ENCODE measurements at places on chromosomes 6 and 20.

- DNase-seq, result no peak
These were observed 32.5 kb upstream of the PRDM1 start for GRCh38 chr6:106053484-106054205.

DNA sequence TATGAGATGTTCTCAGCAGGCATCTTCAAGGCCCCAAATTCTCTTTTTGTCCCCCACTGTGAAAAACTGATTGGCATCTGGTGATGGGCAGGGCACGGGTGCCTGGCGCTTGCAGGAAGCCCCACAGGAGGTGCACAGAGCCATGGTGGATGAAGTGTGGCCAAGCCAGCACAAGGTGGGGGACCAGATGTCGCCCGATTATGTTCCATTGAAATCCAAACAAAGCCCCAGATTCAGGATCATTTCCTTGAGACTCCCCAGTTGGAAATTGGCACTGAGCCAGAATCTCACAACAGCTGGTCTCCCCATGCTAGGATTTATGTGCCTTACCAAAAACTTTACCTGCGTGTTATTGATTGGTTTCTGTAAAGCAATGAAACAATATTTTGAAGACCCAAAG is 186.1 kb downstream of the ADAT2 start:
- DNase-seq, result no peak

DNA sequence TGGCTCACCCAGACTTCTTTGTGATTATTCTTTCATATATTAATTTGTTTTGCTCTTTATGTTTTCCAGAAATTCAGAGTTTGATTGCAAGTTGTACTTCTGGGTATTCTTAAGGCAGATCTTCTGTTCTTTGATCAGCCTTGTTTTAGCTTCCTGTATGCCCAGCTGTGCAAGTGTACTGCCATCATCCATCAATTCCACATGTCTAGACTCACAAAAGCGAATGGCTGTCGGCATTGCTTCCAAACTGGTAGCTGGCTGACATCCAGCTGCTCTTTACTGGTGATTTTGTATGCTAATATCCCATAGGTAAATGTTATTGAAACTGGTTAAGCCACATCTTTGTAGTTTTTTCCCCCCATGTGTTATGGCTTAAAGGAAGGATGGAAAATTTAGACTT is 1084.8 kb upstream of the CITED2 start:
- DNase-seq, result no peak

DNA sequence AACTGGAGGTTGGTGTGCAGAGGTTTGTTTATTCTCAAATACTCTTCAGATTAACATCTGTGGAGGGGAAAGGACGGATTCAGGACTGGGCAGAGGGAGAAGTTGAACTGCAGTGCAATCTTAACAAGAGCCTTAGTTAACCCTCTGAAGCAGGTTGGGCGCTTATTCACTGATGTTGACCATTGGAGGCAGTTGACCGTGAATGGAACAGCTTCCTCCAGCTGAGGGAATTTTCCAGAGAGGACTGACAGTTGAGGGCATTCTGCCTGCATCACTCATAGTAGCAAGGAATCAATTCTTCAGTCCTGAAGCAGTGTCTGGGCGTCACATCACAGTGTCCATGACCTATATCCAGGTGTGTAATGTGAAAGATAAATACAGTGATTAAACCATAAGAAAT is 80.9 kb downstream of the PLCB4 start:
- no peak for DNase-seq

- DNase-seq, result no peak
These were observed 202.7 kb downstream of the ARHGAP18 start for GRCh38 chr6:129507059-129507807.

DNA sequence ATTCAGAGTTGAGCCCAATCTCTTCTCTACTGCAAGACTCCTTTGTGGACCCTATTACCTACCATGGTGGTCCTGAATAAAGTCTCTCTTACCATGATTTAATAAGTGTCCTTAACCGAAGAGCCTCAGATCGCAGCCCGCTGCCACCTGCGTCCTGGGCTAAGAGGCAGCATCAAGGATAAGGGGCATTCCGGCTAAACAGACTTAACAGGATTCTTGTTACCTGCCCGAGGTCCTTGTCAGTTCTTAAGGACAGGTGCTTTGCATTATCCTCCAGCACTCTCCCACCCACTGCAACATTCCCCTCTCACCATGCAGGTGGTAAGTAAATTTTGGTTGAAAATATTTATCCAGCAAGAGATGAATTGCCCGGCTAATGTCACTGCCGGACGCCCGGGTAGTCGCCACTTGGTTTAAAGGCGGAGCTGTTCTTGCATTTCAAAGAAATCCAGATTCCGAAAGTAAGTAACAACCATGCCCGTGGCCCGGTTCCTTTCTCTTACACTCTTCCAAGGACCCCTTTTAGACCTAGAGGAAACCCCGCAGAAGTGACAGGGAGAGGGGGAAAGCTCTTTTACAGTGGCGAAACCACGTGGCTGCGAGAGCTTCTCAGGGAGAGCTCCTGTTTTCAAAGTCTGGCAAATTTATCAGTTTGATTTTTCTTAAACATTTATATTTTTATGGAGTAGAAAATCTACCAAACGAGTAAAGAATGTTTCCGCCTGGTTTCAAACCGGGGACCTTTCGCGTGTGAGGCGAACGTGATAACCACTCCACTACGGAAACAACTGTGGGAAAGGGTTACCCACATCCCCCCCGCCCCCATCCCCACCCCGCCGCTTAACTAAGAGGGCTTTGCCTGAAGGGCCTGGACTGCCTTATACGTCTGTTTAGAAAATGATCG is 41.9 kb upstream of the PRSS16 start:
- DNase-seq, result no peak

- no peak for DNase-seq
These were observed 684 bp downstream of the PAQR8 start for GRCh38 chr6:52362443-52363227.

DNA sequence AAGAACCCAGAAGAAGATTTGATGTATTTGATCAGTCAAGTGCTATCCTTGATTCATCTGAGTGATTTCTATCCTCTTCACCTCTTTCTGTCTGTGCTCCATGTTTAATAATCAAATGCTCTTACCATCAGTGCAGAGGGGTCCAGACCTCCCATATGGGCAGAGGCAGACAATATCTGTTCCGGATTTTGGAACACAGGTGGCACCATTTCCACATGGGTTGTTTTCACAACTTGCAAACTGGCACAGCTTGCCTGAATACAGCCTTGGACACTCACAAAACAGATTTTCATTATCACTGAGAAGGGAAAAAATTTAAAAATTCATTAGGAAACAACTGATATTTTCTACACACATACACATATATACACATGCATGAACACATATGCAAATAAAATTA is 228.5 kb downstream of the PHF3 start:
- DNase-seq, result no peak

GRCh38 chr6:45538641-45539547 is 161.2 kb upstream of the SUPT3H start:
- DNase-seq, result no peak

DNA sequence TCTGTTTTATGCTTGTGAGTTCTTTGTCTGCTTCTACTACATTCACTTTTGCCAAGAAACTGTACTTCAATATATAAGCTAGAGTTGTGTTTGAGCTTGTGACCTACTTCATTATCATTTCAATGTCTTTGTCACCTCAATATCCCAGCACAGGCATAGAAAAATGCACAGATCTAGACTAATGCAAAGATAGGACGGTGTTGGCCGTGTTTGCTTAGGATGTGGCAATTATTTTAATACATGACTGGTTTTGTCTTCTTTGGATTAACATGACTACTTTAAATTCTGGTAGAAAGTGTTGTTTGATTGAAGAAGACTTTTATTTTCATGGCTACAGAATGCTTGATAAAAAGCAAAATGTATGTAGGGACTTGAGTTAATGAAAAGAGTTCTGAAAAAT is 1075.0 kb upstream of the GJE1 start:
- DNase-seq, result no peak

- no peak for DNase-seq
These were observed 186.7 kb upstream of the CST7 start for GRCh38 chr20:24762371-24762770.

DNA sequence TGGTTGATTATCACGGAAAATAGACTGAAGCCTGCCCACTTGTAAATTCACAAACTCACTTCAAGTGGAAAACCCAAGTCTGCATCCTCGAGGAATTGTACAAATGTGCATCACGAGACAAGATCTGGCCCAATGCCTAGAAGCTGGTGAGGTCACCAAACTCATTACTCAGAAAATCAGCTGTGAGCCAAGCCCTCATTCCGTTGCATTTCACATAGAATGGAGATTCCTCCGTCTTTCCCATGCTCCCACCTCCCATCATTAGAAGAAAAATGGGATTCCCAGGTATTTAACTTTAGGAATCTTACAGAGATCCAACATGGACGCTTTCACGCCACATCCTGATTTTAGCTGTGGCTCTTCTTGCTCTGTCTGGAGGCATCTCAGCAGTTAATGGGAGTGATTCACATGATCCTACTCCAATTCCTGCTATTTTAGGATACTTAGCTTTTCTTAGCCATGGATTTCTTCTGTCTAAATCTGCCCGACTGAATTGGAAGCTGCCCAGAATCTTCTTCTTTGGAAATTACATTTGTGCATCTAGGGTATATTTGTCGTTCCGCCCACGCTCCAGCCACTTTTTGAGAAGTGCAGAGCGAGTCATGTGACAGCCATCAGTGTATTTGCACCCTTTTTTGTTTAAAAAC is 68.7 kb upstream of the STMND1 start:
- DNase-seq, result no peak

- DNase-seq, result no peak
These were observed 26.2 kb upstream of the VEGFA start for GRCh38 chr6:43743682-43744381.

GRCh38 chr6:19855536-19855935 is 18.4 kb downstream of the ID4 start:
- no peak for DNase-seq

- no peak for DNase-seq
These were observed 50.8 kb upstream of the SMLR1 start for GRCh38 chr6:130776287-130776925.

- no peak for DNase-seq
These were observed 4.4 kb downstream of the PYGB start for GRCh38 chr20:25252230-25252651.

DNA sequence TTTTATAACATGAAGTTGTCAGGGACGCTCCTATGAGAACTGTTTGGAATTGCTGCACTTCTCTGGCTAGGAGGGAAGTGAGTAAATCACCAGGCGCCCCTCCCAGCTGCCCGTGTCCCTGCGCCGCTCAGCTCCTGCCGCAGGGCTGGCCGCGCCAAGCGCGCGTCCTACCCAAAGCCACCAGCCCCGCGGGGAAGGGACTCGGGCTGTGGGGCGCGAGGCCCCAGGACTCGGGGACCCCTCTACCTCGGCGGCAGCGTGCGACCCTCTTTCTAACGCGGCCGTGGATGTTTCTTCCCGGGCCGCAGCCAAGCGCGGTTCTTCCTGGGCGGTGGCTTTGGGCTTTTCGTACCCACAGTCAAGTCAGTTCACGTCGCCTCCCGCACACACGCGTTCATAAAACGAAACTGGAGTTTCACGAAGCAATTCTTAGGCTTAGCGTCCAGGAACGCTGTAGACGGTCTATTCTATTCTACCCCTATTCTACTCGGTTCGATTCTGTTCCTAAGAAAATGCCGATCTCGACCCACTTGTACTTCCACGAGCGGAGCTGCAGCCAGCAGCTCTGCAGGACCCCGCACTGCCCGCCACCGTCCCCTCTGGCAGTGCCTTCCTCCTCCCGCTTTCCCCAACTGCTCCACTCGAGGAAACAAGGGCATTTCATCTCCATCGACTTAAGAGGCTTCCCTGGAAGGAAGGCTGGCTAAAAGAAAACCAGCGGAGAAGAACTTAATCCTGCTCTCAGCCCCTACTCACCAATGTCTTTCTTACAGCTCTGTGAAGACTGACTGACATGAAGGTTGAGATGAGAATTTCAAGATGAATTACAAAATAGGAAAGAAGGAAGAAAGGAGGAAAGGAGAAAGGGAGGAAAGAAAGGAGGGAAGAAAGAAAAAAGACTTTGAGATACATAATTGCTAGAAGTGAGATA is 15.4 kb downstream of the FOXC1 start:
- DNase-seq, result no peak

- no peak for DNase-seq
These were observed 67.2 kb upstream of the RNF24 start for GRCh38 chr20:4082406-4083097.

DNA sequence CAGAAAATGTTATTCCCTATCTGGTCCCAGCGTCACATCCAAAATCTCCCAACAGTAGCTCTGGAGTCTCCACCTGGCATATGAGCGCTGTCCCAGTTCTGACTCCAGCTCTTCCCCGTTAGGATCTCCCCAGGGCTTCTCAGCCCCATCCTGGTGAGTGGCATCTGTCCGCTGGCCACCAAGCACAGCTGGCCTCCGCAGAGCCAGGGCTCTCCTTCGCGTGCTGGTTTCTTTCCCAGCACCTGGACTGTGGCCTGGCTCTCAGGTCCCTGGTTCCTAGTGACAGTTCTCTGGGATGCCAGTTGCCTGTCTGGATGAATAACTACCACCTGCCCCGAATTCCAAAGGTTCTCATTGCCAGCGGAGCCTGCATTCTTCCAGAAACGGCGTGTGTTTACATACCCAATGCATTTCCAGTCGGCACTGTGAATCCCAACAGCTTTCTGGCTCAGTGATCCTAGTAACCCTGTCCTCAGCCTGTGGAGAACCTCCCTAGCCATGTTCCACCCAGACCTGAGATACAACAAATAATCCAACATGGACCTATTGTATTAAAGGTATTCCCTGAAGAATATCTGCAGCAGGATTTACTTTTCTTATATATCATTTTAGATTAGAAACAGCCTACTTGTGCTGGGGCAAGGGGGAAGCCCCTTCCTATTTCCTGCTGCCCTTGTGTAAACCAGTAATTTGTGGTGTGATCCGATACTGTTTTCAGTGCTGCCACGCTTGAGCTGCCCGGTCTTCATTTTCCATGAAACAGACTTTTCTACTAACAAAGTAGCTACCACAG is 69.9 kb upstream of the PDE10A start:
- DNase-seq, result no peak

GRCh38 chr6:43258180-43258579 is 14.9 kb downstream of the TTBK1 start:
- DNase-seq, result no peak

- peak; percentile 46 for DNase-seq
These were observed 63.1 kb downstream of the ATXN1 start for GRCh38 chr6:16698162-16698533.

- DNase-seq, result peak; percentile 40
These were observed 19.1 kb upstream of the CHMP4B start for GRCh38 chr20:33791959-33792597.

- no peak for DNase-seq
These were observed 62.0 kb upstream of the SNAP91 start for GRCh38 chr6:83770910-83771309.

DNA sequence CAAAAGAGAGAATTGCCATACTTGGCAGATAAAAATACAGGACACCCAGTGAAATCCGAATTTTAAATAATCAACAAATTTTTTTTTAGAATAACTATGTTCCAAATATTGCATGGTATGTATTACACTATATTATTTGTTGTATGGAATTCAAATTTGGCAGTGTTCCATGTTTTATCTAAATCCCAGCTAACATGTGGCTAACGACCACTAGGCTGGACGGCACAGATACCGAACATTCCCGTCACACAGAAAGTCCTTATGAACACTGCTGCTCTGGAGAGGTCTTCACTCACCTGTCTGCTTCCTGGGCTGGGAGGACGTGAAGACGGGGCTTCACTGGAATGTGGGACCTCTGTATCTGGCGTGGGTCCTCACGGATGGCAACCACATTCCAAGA is 32.8 kb downstream of the SNX5 start:
- no peak for DNase-seq

- no peak for DNase-seq
These were observed 4.5 kb downstream of the LPIN3 start for GRCh38 chr20:41344938-41345728.

Measured in stimulated activated effector memory CD8-positive, alpha-beta T cell treated with anti-CD3 and anti-CD28 coated beads, Interleukin-12 subunit alpha, Interleukin-12 subunit beta, amount 100 ng/mL, for 72 hours (primary cell).